ENCODE measurements at places on chromosomes 7 and 10. TPM values are rescaled to one million over a fixed set of nuclear protein-coding genes. Genes with fewer than 3 reads are reported as not detected.

Gene PNLIPRP3
- total RNA-seq, result not detected

Gene HPSE2
- total RNA-seq, result 3.7 TPM

Gene YWHAG
- 114 TPM for total RNA-seq

Gene LRRC4
- 1.1 TPM for total RNA-seq

Gene TDRD1
- 0.09 TPM for total RNA-seq

Gene MYH16
- not detected for total RNA-seq

Gene ENTPD1
- 7.2 TPM for total RNA-seq

Gene MBL2
- not detected for total RNA-seq

Gene PRLHR
- total RNA-seq, result not detected

Gene RBP4
- total RNA-seq, result 7.0 TPM

Gene WEE2
- total RNA-seq, result not detected

Gene SPDYE2
- total RNA-seq, result not detected

Gene ZNF365
- total RNA-seq, result not detected

Gene EVX1
- not detected for total RNA-seq

Gene BCL7B
- total RNA-seq, result 112 TPM

Gene PTPN12
- total RNA-seq, result 42.0 TPM

Gene PODXL
- 12.8 TPM for total RNA-seq

Gene CPA2
- 0.22 TPM for total RNA-seq

Gene NOM1
- total RNA-seq, result 15.9 TPM

Gene SPDYE11
- total RNA-seq, result not detected

Gene POLR2J3
- total RNA-seq, result 23.7 TPM

Gene ZNF212
- 12.8 TPM for total RNA-seq

Gene MMP21
- 0.14 TPM for total RNA-seq

Gene UBTD1
- 3.4 TPM for total RNA-seq

Gene SDK1
- total RNA-seq, result 2.7 TPM

Gene UTF1
- total RNA-seq, result not detected

Gene TMEM229A
- not detected for total RNA-seq

Gene ATOH7
- total RNA-seq, result not detected

Gene KDM7A
- total RNA-seq, result 27.4 TPM

Gene UFSP1
- total RNA-seq, result 3.0 TPM

Gene AOAH
- total RNA-seq, result 36.1 TPM

Gene AGR2
- total RNA-seq, result 861 TPM

Gene GIMAP7
- 11.5 TPM for total RNA-seq

Gene MUC3A
- 184 TPM for total RNA-seq

Gene SLC26A5
- 0.38 TPM for total RNA-seq

Gene GIMAP6
- total RNA-seq, result 13.2 TPM

Gene LIPK
- not detected for total RNA-seq

Gene ASB10
- not detected for total RNA-seq

Gene OR2F1
- total RNA-seq, result not detected

Gene CPEB3
- 8.2 TPM for total RNA-seq

Gene ZNF775
- total RNA-seq, result 10.9 TPM

Gene PNLIP
- total RNA-seq, result not detected

Gene DIP2C
- total RNA-seq, result 72.0 TPM

Gene DLG5
- 28.9 TPM for total RNA-seq

Gene GRM3
- not detected for total RNA-seq

Gene CTTNBP2
- total RNA-seq, result 7.2 TPM

Gene PIK3CG
- total RNA-seq, result 5.5 TPM

Gene TMEM213
- not detected for total RNA-seq

All from mucosa of descending colon (tissue), 3 donors.